Colonic mucosa (tissue), 4 donors: ENCODE measurements at places on chromosomes 2 and 18. TPM values are rescaled to one million over a fixed set of nuclear protein-coding genes. Genes with fewer than 3 reads are reported as not detected.
A peak's percentile ranks its signal among the peaks of the same experiment; 100 is the strongest.

DNA sequence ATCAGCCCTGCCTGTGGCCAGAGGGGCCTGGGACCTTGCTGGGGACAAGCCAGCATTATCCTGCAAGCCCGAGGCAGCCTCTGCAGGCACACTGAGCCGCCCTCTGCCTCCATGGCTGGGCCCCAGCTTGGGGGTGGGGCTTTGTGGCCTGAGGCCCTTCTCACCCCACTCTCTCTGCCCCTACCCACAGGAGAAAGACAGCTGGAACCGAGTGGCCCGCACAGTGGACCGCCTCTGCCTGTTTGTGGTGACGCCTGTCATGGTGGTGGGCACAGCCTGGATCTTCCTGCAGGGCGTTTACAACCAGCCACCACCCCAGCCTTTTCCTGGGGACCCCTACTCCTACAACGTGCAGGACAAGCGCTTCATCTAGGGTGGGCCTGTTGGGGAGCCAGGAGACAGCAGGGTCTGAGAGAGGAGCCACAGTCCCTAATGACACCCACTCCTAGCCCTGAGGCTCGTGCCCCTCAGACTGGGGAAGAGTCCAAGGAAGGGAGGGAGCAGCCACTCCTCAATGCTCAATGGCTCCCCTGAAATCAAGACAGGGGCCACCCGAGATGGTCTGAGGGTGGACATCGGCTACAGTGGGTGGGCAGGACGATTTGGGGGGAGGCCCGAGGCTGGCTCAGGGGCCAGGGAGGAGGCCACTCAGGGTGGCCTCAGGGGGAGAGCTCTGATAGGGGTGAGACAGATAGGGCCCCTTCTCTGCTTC is 4.4 kb upstream of the CHRNG start:
- no peak for DNase-seq

DNA sequence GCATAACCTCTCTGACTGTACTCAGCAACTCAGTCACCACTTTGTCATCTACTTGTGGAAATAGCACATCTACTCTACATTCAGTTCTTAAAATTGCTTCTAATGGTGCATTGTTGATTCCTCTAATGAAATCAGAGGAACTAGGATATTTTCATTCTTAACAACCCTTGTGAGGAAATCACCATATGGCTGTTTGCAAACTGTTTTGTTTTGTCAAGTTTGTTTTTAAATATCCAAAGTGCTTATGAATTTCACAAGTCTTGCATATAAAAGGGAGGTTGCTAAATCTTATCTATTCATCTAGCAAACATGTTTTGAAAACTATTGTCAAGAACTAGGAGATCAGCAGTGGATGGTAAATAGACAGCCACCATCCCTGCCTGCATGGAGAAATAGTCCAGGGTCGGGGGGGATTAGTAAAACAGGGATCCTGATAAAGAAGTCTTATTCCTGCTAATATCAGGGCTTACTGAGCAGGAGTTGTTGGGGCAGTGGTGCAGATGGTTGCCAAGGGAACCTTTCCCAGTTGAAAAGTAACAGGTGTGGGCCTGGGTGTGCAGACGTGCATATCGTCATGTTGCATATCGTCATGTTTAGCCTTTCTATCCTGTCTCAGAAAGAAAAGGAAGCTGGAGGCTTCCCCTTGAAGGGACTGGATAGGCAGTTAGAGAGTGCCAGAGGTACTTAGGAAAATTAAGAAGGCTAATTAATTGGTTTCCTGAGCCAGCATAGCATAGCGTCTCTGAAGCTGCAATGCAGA is 7.5 kb upstream of the MYO3B start:
- DNase-seq, result no peak

DNA sequence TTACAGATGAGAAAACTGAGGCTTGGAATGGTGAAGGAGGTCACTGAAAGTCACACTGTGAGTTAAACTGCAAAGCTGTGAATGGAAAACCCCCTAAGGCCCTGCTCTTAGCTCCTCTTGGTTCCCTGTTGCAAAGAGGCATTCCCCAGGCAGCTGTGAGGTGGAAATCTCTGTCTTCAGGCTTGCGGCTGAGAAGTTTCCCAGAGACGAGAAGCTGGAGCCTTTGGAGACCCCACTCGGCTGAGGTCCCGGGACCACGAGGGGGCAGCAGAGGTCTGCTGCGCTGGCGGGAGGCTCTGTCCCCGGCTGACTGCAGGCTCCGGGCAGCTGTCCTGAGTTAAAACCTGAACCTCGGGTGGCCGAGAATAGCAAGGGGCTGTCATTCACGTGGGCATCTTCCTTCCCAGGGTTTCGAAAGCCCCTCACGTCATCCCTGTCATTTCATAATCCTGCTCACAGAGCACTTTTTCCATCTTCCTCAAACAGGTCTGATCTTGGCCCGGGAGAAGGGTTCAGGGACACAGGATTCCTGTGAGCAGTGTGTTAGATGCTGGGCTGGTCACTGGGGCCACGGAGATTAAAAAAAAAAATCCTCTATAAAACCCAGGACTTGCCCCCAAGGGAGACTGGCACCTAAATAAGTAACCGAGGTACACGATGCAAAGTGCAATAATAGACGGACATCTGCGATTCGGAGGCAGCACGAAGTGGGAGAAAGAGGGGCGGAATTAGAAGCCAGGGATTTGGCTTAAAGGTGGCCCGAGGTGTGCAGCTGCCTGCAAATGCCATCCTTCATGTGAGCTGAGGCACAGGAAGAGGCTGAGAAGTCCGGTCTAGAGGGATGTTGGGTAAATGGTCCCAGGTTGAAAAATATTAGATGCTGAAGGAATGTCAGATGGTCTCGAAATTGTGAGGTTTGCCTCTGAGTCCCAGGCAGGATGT is 24.6 kb upstream of the ATOH8 start:
- DNase-seq, result peak; percentile 86

DNA sequence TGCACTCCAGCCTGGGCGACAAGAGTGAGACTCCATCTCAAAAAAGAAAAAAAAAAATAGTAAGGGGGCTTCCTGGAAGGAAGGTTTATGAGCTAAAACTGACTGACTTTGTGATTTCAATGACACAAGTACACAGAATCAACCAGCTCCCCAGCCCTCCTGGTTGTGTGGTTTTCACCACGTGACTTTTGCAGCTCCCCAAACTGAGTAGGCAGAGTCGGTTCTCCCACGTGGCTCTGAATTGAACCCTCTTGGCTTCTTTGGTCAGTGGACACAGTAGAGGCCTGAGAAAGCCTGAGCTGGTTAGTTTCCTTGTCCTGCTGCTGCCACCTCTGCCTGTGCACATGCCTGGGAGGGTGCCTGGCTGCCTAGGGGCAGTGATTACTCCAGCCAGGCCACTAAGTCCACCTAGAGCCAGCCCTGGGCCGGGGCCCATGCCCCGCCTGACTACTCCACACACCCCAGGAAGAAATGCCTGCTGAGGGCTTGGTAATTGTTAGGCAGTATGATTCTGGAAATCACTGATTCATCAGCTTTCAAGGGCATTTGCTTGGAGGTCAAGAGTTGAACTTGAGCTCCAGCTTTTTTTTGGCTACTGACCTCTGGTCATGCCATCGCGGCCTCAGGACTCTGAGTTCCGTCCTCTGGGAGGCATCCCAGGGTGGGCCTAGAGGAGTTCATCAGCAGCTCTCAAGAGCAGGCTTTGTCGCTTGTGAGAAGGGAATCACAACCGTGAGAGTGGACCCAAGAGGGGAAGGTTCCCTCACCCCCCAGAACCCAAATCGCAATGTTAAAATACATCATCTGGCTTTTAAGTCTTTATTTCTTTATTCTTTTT is 431.9 kb upstream of the HS6ST1 start:
- no peak for DNase-seq

The HTR2B gene
- 0.27 TPM for total RNA-seq

The CPLX4 gene
- total RNA-seq, result not detected

The BOLL gene
- total RNA-seq, result not detected

DNA sequence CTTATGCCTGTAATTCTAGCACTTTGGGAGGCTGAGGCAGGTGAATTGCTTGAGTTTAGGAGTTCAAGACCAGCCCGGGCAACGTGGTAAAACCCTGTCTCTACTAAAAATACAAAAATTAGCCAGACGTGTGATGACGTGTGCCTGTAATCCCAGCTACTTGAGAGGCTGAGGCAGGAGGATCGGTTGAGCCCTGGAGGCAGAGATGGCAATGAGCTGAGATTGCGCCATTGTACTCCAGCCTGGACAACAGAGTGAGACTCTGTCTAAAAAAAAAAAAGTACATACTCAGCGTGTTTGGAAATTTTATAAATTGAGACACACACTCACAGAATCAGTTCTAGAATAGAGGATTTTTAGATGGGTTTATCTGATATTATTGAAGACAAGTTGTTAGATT is 17.1 kb upstream of the GIGYF2 start:
- no peak for DNase-seq

The CD8B2 gene
- 0.22 TPM for total RNA-seq
